Activated CD4-positive, alpha-beta T cell treated with anti-CD3 and anti-CD28 coated beads, Interleukin-2, amount 50 U/mL, for 4 hours (primary cell): ENCODE measurements at places on chromosomes 3 and 15.

GRCh38 chr3:129579991-129580390 is 26.5 kb downstream of the PLXND1 start:
- DNase-seq: no peak

DNA sequence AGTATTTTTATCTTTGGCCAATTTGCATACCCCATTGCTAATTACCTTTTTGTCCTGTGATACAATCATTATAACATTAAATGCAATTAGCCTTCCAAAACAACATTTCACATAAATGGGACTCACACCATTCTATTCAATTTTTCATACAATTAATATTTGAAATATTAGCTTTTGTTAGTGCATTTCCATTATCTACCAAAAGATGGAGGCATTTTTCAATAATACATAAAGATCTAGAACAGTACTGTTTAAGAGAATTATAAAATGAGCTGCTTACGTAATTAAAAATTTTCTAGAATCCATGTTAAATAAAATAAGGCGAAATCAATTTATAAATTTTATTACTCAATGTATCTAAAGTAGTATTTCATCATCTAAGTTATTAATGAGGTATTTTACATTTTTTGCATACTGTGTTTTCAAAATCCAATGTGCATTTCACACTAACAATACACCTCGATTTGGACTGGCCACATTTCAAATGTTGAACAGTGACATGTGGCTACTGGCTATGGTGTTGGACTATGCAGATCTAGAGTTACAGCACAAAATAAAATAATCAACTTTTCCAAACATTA is 74.3 kb downstream of the TJP1 start:
- DNase-seq: no peak

DNA sequence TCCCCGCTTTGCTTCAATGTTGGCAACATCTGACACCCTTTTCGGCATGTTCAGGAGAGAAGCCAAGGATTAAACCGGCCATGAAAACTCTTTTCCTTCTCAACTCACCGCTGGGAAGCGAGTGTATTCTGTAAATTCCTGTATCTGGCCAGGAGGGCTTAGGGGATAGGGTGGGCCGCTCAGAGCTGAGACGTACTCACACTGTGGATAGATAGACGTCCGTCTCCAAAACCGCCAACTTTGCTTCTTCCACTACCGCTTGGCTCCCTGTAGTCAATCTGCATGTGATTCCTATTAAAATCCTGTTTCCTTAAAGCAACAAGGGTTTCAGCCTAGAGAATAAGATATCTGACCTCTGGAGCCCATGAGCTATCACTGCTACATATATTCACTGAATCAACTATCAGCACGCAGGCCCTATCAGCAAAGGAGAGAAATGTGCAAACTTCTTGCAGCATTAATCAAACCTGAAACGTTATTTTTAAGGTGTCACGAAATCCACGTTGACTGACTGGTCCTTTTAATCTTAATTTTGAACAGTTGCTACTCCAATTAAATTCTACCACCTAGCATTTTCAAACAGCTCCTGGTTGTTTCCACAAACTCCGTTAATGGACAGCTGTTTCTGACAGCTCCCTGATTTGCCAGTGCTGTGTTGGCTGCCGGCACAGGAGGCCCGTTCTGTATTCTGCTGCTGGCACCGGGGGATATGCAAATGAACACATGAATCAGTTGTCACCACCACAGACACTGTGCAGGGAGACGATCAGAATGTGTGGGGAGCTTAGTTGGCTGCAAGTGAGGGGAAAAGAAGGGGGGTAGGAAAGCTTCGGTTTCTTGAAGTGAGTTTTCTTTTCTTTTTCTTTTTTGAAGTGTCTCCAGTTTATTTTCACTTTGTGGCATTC is 438.9 kb upstream of the ARRDC4 start:
- DNase-seq: no peak

DNA sequence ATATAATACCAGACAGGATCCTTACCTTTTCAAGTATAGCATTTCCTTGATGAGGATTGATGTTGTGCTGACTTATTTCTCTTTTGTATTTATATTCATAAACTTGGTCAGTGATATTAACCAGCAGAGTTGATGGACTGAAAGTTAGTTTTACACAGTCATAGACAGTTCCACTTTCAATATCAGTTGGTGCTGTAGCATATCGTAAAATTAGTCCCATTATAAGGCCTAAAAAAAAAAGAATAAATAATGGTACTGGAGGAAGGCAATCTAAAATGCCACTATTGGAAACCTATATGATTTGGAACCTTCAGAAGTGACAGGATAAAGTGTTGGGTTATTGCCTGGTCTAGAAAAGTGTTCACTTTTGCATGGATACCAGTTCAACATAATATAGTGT is 16.3 kb downstream of the SLC9A9 start:
- DNase-seq: no peak

GRCh38 chr3:94234177-94234788 is 171.4 kb downstream of the NSUN3 start:
- DNase-seq: no peak

DNA sequence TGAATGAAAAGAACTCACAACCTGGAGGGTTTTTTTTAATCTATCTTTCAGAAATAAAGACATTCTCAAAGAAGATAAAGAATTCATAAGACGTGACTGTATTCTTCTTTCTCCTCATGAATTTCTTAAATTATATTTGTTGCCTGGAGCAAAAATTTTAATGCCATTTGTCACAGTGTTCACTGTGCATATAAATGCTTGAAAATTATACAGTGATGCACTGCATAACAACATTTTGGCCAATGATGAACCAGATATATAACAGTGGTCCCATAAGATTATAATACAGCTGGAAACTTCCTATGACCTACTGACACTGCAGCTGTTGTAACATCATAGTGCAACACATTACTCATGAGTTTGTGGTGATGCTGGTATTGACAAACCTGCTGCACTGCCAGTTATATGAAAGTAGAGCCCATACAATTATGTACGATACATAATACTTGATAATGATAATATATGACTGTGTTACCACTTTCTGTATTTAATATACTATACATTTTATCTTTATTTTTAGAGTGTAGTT is 67.3 kb downstream of the P2RY1 start:
- DNase-seq: no peak
